ENCODE measurements at places on chromosomes 2 and 18.

DNA sequence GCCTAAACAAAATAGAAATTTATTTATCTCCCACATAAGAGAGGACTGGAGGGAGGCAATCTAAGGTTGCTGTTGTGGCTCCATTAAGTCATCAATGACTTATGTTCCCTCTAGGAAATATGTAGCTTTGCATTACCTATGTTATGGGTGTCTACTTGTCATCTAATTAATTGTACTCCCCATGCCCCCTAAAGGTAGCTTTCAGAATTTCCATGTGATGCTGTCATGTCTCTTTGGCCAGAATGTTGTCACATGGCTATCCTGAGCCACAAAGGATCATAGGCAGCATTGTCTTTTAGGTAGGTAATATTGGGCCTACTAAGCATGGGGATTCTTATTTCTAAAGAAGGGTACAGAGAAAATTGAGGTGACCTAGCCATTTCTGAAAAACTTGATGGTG lies 935.6 kb upstream of the FANCL start:
- no peak for DNase-seq

- no peak for DNase-seq
Observed at GRCh38 chr2:157056200-157056676, 201.3 kb upstream of the GALNT5 start.

GRCh38 chr2:7471185-7471584 lies 554.0 kb downstream of the RNF144A start:
- no peak for DNase-seq

GRCh38 chr2:72378753-72379348 lies 231.2 kb upstream of the CYP26B1 start:
- no peak for DNase-seq

GRCh38 chr2:222733846-222734702 lies 62.6 kb downstream of the MOGAT1 start:
- DNase-seq = no peak

- DNase-seq = no peak
Observed at GRCh38 chr2:118124288-118124891, 36.1 kb downstream of the INSIG2 start.

- DNase-seq = no peak
Observed at GRCh38 chr2:9091811-9092210, 88.3 kb upstream of the MBOAT2 start.

Measured in DMS79 (cell line).